ENCODE measurements at places on chromosomes 7 and 10.

GRCh38 chr7:41700044-41700471 is 2.8 kb downstream of the INHBA start:
- no peak for DNase-seq

DNA sequence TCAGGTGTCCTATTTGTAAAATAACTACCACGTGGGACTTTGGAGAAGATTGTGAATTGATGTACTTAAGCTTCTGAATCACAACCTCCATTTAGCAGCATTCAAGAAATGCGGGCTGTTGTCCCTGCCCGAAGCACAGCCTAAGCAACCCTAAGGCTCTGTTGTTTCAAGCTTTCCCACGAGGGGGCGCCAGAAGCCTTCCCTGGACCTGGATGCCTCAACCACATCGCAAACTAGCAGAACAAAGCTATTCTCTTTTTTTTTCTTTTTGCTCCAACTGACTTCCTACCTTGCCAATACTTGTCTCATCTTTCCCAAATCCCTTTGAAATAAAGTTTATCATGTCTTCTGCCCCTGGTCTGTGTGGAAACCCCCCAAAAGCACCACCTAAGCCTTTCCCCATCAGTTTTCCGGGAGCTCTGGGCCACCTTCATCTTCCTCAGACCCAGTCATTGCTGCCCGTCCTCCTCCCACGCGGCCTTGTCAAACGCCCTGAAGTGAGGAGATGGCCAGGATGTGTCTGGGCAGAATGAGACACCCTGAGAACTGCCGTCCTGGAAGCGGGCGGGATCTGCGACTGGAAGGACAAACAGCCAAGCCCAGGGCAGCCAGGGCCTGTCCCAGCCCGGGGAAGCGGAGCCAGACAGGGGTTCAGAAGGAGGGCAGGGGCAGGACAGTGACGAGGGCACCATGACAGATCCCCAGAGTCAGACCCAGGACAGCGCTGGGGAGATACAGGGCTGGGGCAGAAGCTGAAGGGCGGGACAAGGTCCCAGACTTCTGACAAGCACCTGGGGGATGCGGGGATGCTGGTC is 112.7 kb downstream of the SLIT1 start:
- DNase-seq = peak; percentile 9

DNA sequence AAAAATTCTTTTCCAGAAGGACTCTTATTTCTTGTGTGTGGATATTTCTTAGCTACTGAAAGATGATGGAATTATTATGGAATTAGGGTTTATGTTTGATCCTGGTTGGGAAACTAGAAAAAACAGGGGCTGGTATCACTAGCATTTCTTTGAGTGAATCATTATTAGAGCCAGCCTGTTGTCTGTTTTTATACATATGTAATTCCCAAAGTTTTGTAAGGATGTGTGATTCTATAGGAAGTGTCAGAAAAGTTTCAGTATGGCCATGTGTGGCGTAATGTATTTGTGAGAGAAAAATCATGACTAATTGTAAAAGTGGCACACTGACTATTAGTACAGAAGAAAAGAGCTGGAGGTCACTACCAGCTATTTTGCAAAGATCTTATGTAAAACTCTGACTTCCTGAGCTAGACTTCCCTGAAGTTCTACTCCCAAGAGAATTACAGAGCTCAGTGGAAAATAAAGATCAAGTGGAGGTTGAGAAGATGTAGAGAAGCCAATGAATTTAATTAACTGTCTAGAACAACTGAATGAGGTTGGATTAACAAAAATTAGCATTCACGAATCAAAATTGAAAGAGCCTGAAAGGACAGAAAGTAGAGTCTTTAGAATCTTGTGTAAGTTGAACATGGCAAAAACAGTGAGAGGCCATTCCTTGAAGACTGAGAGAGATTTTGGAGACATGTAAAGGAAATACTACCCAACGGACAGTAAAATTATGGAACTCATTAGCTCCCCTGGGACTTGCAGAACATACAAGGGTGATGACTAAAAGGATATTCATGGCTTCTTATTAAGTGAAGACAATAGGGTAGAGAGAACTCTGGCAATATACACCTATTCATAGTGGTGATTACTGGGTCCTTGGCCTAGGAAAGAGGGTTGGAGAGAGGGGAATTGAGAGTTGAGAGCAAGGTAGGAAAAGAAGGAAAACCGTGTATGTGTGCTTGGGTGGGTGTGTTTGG is 12.5 kb downstream of the ZNF365 start:
- no peak for DNase-seq

- DNase-seq = no peak
Observed at GRCh38 chr10:11013836-11014235, 3.8 kb upstream of the CELF2 start.

DNA sequence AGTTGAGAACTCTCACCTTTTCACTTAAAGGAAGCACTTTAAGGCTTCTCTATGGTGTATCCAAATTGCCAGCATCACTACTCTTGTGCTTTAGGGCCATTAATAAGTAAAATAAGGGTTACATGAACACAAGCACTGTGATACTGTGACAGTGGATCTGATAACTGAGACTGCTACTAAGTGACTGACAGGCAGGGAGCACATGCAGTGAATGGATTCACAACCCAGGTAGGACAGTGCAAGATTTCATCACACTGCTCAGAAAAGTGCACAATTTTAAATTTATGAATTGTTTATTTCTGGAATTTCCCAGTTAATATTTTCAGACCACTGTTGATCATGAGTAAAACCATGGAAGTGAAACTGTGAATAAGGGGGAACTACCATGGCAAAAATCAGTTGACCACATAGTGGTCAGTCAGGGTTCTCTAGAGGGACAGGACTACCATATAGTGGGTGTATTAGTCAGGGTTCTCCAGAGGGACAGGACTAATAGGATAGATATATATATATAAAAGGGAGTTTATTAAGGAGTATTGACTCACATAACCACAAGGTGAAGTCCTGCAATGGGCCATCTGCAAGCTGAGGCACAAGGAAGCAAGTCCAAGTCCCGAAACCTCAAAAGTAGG is 20.9 kb upstream of the CYP51A1 start:
- no peak for DNase-seq

- no peak for DNase-seq
Observed at GRCh38 chr7:45225948-45226335, 68.4 kb downstream of the RAMP3 start.

- no peak for DNase-seq
Observed at GRCh38 chr10:76286536-76286935, 855.1 kb downstream of the LRMDA start.
